ENCODE measurements at places on chromosomes 5 and 9.

DNA sequence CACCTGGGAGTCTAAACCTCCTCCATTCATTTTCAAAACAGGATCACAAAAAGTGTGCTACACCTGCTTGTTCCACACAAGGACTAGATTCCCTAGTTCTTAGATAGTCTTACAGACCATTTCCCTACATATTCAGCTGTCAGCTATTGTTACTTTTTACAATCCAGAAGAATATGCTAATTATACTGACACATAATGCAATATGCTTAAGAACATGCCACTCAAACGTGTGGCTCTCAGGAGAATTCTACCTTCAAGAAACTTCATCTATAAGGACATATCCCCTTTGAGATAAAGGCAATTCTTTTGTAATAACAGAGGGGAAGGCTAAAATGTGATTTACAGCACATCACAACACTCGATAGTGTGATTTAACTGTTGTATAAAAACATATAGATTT, 456.1 kb upstream of the ARRDC3 start:
- no peak for DNase-seq

DNA sequence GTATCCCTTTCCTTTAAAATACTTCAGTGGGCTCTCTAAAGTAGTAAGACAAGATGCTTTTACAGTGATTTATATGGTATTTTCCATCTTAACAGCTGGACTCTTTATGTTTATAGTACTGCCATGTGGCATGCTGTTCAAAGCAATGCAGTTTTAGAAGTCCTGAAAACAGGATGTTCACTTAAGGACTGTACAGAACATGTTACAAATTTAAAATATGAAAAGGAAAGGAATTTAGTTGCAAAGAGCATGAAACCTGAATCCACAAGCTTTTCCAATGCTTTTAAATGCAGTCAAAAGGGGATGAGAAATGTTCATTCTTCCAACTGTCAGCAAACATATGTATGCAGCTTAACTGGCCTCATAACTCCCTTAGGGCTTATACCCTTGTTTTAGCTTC, 580.2 kb downstream of the EFNA5 start:
- no peak for DNase-seq

DNA sequence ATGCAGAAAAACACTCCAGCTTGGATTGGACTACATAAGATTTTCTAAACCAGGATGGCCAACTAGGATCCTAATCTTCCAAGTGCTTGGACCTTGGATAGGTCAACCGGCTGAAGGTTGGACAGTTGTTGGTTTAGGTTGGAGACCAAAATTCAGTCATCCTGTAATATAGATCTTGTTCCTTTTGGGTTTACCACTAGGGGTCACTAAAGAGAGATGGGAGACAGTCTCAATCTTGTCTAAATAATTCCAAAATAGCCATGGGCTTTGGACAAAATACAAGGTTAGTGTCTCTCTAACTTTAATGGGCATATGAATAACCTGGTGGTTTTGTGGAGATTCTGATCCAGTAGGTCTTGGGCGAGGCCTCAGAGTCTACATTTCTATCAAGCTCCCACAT, 148.7 kb upstream of the ERCC6L2 start:
- DNase-seq: no peak

DNA sequence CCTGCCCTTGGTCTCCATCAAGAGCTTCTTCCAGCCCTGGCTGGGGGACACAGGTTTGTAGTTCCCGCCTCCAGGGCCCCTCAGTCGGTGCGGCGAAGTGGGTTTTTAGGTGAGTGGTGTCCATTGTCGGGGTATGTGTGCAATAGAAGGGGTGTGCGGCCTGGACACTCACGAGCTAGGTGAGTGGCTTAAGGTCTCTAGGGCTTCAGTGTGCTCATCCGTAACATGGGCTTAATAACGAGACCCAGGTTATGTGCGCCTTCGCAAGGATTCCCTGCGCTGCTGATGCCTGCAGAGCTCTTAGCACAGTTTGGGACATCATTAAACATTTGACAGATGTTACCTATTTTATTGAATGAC, 656 bp downstream of the CEP78 start:
- DNase-seq: peak; percentile 1

GRCh38 chr9:121989010-121989409, 104.1 kb downstream of the TTLL11 start:
- DNase-seq: no peak

GRCh38 chr5:55551358-55551757, 16.6 kb upstream of the PLPP1 start:
- DNase-seq: no peak

- DNase-seq: no peak
These were observed 76.6 kb downstream of the RAPGEF1 start for GRCh38 chr9:131663288-131663687.

GRCh38 chr5:177389241-177390169, 5.3 kb downstream of the SLC34A1 start:
- DNase-seq: peak; percentile 53

- no peak for DNase-seq
These were observed 320.1 kb downstream of the AGTPBP1 start for GRCh38 chr9:85421641-85422040.

DNA sequence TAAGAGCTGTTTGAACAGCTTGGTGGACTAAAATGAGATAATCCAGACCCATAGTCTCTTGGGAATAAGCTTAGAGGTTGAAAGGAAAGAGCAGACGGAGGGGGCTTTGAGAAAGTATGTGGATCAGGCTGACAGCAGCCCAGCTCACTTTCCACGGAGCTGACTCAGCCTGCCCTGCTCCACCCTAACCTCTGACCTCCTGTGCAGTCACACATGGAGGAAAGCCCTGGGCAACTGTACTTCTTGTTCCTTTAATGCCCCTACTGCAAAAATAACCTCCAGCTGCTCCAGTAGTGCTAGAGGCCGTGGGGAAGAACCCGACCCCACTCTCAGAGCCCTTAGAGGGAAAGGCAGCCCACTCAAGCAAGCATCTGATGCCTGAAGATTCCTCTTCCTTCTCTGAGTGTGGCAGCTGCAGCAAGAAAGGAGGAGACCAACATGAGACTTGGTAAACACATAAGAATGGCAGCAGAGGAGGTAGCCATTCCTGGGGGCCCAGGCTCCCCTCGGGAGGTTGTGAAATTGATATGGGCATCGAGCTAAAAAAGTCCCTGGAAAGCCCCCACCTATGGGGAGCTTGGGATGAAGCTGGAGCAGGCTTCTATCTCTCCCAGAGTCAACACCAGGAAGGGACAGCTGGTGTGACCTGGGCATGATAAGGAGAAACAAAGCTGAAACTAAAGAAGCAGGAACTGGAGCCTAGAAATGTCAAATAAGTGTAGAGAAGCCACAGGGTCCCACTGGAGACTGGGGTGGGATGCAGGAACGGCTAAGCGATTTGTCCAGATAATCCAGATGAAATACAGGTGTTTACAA, 204.3 kb downstream of the PIK3R1 start:
- DNase-seq: no peak

Measured in GM12864 (cell line).